Stimulated activated CD4-positive, alpha-beta T cell treated with anti-CD3 and anti-CD28 coated beads, Interleukin-1b, Interleukin-23, amount 100 ng/mL, for 4 hours (primary cell): ENCODE measurements at places on chromosomes 5 and 9.

GRCh38 chr5:145941096-145941447 is 4.7 kb downstream of the SH3RF2 start:
- DNase-seq, result no peak

DNA sequence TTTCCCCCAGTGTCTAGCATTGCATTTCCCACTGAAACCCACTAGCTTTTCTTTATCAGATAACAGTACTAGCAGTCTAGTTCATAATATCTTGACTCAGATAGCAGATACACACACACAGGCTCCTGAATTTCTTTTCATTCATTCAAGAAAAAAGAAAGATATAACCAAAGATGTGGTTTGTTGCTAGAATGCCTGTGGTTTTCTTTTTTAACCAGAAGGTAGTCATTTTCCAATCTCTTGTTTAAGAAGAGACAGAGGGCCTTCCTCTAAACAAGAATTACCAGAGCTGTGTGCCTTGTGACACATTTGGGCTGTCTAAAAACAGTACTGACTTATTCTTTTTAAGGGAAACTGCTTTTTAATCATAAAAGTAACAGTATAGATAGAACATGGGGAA is 167.3 kb downstream of the PJA2 start:
- no peak for DNase-seq

DNA sequence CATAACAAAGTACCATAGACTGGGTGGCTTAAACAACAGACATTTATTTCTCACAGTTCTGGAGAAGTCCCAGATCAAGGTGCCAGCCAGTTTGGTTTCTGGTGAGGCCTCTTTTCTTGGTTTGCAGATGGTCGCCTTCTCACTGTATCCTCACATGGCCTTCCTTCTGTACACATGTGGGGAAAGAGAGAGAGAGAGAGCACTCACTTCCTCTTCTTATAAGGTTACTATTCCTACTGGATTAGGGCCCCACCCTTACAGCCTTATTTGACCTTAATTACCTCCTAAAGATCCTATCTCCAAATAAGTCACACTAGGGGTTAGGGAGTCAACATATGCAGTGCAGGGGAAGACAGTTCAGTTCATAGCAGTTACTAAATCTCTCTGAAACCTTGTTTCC is 205.6 kb upstream of the GDNF start:
- DNase-seq, result no peak

DNA sequence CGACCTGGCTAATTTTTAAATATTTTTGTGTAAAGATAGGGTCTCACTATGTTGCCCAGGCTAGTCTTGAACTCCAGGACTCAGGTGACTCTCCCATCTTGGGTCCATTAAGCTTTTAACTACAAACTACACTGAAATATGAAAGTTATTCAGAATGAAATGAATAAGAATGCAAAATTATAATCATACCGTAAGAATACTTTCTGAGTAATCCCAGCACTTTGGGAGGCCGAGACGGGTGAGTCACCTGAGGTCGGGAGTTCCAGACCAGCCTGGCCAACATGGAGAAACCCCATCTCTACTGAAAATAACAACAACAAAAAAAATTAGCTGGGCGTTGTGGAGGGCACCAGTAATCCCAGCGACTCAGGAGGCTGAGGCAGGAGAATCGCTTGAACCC is 1.1 kb upstream of the ORM1 start:
- DNase-seq, result no peak

DNA sequence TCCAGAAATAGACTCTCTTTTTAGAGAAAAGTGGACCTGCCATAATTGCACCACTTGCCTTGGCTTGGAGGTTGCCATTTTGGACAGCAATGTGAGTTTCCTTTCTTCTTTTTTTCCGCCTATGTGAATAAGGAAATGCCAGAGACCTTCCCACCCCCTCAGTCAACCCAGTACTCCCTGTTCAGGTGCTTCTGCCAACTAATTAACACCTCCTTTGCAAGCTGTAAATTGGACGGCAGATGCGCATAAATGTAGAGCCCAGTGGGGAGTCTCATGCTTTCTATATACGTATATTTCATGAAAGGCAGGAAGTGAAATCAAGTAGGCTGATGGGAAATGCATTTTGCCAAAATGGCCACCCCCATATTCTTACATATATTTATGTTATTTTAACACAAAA is 269.8 kb upstream of the RFX3 start:
- DNase-seq, result no peak

- DNase-seq, result no peak
Measured at GRCh38 chr5:67806654-67807438, 408.7 kb upstream of the PIK3R1 start.

DNA sequence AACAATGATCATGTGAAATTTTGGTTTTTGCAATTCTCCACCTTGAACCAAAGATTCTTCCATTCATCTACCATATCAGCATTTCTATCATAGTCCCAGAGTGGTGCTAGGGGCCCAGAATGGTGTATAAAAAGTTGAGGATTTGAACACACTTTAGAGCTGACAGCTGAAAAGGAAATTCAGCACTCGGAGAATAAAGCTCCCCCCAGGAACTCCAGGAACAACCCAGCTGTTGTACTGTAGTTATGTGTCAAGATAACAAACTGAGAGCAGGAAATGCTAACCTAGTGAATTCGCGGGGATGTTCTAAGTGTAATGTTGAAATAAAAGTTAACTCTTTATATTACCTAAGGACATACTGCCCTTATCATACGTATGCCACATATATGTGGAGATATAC is 216.7 kb downstream of the NFIB start:
- DNase-seq, result no peak

- DNase-seq, result no peak
Measured at GRCh38 chr5:147554261-147554817, 44.5 kb upstream of the DPYSL3 start.

- DNase-seq, result no peak
Measured at GRCh38 chr5:58999804-59000203, 416.9 kb downstream of the RAB3C start.

GRCh38 chr5:118544887-118545449 is 443.4 kb downstream of the DTWD2 start:
- DNase-seq, result no peak

DNA sequence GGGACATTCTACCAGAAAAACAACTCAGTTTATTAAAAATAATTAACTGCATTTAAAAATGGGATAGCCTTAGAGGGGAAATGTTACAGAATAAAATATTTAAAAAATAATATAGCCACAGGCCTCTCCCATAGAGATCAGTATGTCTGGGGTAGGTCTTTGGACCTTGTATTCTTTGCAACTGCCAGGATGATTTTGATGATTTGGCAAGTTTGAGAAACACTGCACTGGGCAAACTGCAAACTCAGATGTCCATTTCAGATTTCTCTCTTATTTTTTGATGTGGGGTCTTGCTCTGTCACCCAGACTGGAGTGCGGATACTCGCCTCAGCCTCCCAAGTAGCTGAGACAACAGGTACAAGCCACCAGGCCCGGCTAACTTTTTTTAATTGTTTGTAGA is 24.9 kb upstream of the CCNO start:
- no peak for DNase-seq

GRCh38 chr9:71929791-71930440 is 18.5 kb downstream of the C9orf85 start:
- no peak for DNase-seq

DNA sequence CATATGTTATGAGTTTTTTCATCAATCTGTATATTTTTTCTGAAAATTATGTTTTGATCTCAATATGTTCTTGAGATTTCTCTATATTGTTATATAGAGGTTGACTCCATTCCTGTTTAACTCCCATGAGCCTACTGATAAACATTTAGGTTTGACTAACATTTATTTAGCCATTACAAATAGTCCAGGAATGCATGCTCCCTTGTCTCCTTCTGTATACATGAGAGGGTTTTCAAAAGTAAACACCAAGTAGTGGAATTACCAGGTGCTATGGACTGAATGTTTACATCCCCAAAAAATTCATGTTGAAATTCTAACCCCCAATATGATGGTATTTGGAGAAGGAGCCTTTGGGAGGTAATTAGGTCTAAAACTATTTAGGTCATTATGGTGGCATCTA is 3.5 kb upstream of the OR5C1 start:
- no peak for DNase-seq

GRCh38 chr5:150333400-150333799 is 24.1 kb upstream of the TCOF1 start:
- DNase-seq, result no peak

- DNase-seq, result no peak
Measured at GRCh38 chr9:84174486-84174885, 166.1 kb downstream of the SLC28A3 start.

GRCh38 chr5:175246242-175246888 is 197.6 kb downstream of the DRD1 start:
- no peak for DNase-seq

- DNase-seq, result no peak
Measured at GRCh38 chr5:173774271-173774761, 113.8 kb upstream of the CPEB4 start.

- DNase-seq, result no peak
Measured at GRCh38 chr5:143374496-143375217, 28.8 kb downstream of the NR3C1 start.

DNA sequence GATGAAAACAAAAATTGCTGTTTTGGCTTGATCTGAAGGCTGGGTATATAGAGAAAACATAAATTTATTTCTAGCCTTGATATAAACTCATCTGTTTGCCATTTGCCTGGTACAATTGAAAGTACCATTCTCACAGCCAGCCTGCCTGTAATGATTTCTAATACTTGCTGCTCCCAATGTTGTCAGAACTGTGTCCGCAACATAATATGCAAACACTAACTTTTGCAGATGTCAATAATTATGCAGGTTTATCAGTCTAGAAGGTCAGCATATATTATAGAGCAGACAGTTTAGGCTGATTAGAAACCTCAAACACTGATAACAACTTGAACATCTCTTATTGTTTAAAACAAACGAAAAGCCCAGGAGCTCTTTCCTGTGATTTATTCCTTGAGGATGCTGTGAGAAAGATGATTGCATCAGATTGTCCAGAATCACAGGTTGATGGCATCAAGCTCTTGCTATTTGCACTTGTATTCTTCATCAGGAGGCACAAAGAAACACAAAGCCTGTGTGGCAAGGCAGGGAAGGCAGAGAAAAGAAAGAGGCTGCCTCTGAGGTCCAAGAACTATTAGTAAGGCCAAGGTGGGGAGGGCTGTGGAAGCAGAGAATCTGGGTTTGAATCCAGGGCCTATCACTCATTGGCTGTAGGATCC is 21.4 kb upstream of the HMHB1 start:
- DNase-seq, result no peak

DNA sequence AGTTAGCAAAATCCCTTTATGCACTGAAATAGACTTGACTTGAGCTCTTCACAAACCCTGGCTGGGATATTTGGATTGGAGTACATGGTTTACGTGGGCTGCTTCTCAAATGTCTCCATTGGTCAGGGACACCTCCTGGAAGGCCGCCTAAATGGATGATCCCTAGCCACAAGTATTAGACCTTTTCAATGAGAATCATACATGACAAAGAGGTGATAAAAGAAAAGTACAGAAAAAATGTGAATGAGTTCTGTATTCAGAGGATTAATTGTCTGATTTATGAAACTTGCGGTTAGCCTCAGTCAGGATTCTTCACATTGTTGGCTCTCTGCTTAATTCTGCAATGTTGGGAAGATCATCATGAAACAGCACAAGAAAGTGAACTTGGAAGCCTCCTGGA is 752.8 kb upstream of the ADAMTS16 start:
- no peak for DNase-seq

- DNase-seq, result no peak
Measured at GRCh38 chr9:33429256-33429985, 18.0 kb downstream of the AQP3 start.

DNA sequence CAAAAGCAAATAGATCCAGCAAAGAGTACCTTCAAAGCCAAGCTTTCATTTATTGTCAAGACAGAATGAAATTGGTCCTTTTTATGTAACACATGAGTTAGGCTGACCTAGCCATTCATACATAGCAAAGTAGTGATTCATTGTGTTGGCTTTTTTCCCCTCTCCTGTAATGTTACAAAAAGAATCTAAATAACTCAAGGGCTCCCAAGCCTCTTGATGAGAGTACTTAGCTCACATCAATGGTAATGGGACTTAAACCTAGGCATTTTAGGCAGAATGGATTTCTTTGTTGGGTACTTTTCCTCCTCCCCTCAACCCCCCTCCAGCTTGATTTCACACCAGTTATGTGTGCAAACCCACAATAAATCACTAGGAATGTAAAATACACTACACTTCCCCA is 123.7 kb downstream of the EBF1 start:
- DNase-seq, result no peak

DNA sequence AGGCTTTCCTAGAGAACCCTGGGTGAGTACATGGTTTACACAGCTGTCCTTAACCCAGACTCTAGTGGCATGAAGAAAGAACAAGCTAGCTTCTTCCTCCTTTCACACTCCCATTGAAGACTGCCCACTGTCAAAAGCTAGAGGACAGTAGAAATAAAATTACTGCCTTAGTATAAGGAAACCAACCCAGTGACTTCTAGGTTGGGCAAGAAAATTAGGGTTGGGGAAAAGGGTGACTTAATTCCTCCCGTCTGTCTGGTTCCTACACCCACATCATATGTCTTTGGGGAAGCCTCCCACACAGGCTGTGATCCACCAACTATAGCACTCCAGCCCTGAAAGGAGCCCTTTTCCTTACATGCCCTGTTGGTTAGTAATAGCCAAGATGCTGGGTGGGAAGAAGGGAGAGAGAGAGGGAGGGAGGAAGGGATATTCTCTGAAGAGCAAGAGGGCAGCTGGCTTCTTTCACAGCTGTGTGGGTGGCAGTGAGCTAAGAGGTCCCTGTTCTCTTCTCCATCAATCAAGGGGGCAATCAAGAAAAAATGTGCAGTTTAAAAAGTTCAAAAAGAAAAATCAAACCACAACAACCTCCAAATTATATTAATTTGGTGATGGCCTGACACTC is 21.7 kb downstream of the HBEGF start:
- DNase-seq, result no peak

DNA sequence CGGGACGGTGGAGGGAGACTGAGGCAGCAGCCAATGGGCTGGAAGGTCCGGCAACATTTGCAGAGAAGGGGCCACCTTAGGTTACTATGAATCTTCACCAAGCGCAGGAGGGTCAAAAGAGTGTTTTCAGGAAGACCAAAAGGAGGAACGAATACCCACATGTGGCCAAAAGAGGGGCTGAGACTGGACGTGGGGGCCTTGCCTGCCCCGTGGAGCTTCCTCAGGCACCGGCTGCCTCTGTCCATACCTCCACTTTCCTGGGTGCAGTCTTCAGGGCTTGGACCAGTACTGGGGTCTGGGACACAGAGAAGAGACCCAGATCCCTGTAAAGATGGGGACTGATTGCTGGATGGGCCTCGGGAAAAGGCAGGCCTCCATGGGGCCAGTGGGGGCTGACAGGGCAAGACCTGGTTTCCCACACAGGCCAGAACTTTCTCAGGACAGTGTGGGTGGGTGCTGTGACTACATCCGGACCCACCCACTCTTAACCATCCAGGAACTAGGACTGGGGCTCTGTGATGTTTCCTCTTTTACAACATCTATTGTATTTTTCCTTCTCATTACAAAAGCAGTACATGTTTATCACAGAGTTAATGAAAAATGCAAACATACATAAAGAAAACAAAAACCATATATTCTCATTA is 294.7 kb downstream of the ZSWIM6 start:
- DNase-seq, result no peak
